ENCODE measurements at places on chromosomes 6 and 20. TPM values are rescaled to one million over a fixed set of nuclear protein-coding genes. Genes with fewer than 3 reads are reported as not detected.

TMEM170B gene
- 19.3 TPM for total RNA-seq

- DNase-seq: no peak
These were observed 38.9 kb upstream of the SLC4A11 start for GRCh38 chr20:3277686-3278465.

GRCh38 chr20:59977086-59977485, 18.9 kb downstream of the CDH26 start:
- DNase-seq: no peak

DNA sequence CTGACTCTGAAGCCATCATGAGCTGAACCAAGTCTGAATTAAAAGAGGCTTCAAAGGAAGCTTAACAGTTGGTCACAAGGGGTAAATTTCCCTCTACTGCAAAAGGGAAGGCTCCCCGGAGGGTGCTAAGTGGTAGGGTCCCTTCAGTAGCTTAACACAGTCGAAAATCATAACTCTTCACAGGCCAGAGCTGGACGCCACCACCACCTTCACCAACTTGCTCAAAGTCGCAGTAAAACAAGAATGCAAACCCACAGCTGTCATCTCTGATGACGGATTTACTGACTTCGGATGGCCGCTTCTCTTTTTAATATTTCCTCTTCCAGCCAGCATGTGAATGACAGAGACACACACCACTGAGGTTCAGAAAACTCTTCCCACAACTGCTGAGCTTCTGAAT, 144.7 kb upstream of the FBXL4 start:
- DNase-seq: no peak

CHRNA4 gene
- 6.3 TPM for total RNA-seq

GRCh38 chr6:53831936-53832660, 37.3 kb downstream of the LRRC1 start:
- DNase-seq: no peak

GRCh38 chr20:13221313-13221672, 219 bp downstream of the ISM1 start:
- no peak for DNase-seq

GRCh38 chr6:139754898-139755775, 380.7 kb upstream of the CITED2 start:
- DNase-seq: no peak

DNA sequence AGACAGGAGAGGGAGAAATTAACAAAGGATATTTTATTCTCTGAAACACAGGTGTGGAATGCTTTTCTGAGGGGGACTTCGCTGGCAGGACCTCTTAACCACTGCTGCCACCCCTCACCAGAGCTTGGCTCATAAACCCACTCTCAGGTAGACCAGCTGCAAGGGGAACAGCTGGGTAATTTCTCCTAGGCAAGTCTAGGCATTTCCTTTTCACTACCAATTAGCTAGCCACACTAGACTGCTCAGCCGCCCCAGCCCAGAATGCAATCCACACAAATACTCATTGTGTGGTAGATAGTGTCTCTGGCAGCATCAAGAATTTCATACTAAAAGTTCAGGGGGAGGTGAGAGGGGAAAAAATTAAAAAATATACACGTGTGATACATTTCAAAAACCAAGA, 267.6 kb upstream of the ID4 start:
- DNase-seq: no peak

DNA sequence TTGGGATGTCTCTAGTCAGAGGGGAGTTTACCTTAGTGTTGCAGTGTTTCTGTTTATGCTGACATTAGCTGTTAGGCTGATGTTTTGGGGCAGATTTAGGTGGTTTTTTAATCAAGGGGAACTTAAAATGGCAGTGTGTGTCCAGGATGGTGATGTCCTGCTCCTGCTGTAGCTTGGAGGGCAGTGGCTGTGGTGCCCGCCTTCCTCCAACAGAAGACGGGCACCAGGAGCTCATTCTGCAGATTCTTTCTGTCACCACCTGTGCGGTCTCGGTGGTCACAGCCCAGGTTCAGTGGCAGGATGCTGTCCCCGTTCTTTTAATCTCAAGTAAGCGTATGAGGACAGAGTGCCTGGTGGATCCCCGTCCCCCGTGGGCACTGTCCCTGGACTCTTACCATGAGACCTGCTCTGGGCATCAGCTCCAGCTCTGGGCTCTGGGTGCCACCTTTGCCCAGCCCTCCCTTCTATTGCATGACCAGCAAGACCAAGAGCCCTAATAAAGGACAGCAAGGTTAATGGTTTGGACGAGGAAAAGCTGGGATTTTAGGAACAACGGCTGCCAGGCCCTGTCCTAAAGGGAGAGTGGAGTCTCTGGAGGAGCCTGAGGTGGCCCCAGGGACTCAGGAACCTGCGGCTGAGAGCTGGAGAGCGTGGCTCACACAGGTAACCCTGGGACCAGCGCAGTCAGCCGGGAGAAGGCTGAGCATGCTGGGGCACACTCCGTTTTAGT, 217.3 kb downstream of the ERMARD start:
- no peak for DNase-seq

FUT9 gene
- total RNA-seq: 2.2 TPM

GRCh38 chr20:64093013-64093503, 8.9 kb upstream of the LKAAEAR1 start:
- no peak for DNase-seq

DNA sequence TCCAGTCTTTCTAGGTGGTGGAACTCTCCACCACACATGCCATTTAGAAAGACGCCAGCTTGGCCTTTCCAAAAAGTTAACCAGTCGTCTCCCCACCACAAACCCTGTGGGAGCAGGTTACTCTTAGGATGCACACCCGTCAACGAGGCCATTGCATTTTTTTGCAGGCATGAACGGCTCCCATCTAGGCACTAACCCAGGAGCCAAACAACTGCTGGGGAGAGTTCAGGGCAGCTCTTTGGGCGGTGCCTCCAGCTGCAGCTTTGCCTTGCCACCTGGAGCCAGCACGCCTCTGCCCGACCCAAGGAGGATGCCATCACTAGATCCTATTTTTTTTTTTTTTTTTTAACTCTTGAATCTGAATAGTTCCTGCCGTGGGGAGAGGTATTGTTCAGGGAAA, 39.9 kb downstream of the TBC1D7 start:
- DNase-seq: no peak

GRCh38 chr6:11043378-11043960, 636 bp downstream of the ELOVL2 start:
- peak; percentile 36 for DNase-seq

Measured in neural crest cell (in vitro differentiated cells).